ENCODE measurements at places on chromosomes 3 and 15. TPM values are rescaled to one million over a fixed set of nuclear protein-coding genes. Genes with fewer than 3 reads are reported as not detected.

DNA sequence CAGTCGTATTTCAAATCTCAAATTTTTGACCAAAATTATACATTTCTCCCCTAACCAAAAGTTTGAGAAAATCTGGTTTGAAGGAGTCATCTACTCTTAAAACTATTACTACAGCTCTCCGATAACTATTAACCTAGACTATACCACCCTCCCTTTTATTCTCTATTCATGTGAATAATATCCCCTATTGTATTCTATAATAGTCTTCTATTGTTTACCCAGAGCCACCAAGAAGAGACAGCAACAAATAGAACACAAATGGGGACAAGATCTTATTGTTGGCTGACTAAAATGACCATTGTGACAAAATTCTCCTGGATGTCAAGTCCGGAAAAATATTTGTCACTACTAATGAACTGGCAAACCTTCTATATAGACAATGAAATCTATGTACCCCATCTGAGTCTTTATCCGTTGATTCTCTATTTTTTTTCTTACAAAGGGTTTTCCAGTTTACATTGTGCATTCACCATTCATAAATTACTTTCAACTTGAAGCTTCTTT lies 618.0 kb downstream of the CADM2 start:
- no peak overlapping the region for H3K27ac ChIP-seq
- H3K4me3 ChIP-seq, result no peak overlapping the region
- H3K4me1 ChIP-seq, result no peaks in the 10 kb centered on the region
- DNase-seq, result no peak
- no peaks in the 10 kb centered on the region for H3K27me3 ChIP-seq
- H3K36me3 ChIP-seq, result no peaks in the 10 kb centered on the region

GRCh38 chr3:10344147-10344943 lies 23.4 kb upstream of the SEC13 start:
- H3K27ac ChIP-seq, result no peak overlapping the region
- H3K4me3 ChIP-seq, result no peak overlapping the region
- H3K4me1 ChIP-seq, result no peaks in the 10 kb centered on the region
- peak; percentile 45 for DNase-seq

DNA sequence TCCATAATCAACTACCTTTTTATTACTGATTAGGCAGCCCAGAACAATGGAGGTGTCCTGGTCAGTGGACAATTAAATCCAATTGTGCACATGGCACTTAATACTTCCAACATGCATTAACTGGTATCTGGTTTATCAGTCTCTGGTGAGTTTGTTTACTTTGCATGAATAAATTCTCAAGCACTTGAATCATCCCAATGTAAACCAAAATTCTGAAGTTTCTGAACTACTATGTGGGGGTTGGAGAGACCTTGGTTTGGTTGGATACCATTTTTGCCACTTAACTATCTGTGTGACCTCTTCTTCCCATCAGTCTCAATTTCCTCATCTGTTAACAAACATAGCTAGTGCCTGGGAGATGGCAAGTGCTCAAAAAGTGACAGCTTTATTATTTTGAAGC lies 70.5 kb upstream of the MAP4 start:
- no peak overlapping the region for H3K4me3 ChIP-seq
- H3K36me3 ChIP-seq, result peaks cover 3% of the 10 kb centered on the region
- peaks cover 2% of the 10 kb centered on the region for H3K4me1 ChIP-seq
- no peaks in the 10 kb centered on the region for H3K27me3 ChIP-seq
- peak overlapping the region; percentile 98 for H3K27ac ChIP-seq
- DNase-seq, result no peak

Gene LRRC49
- total RNA-seq, result 9.1 TPM

Gene ATP2B2
- 0.06 TPM for total RNA-seq

GRCh38 chr15:78034495-78035191 lies 42.9 kb downstream of the TBC1D2B start:
- no peaks in the 10 kb centered on the region for H3K27me3 ChIP-seq
- no peak overlapping the region for H3K27ac ChIP-seq
- peak; percentile 47 for DNase-seq
- H3K4me3 ChIP-seq, result no peak overlapping the region
- peaks cover 35% of the 10 kb centered on the region for H3K4me1 ChIP-seq

Gene C3orf49
- not detected for total RNA-seq

DNA sequence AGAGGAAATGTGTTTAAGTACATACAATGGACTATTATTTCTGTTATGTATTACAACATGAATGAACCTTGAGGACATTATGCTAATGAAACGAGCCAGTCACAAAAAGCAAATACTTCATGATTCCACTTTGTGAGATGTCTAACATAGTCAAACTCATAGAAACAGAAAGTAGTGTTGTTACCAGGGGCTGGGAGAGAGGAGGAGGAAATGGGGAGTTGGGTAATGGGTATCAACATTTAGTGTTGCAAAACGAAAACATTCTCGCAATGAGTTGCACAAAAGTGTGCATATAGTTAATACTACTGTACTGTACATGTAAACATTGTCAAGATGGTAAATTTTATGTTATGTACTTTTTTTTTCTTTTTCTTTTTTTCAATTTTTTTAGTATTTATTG lies 194.3 kb downstream of the IL5RA start:
- H3K36me3 ChIP-seq, result no peaks in the 10 kb centered on the region
- no peaks in the 10 kb centered on the region for H3K4me1 ChIP-seq
- no peak overlapping the region for H3K4me3 ChIP-seq
- no peak for DNase-seq
- no peak overlapping the region for H3K27ac ChIP-seq

- no peaks in the 10 kb centered on the region for H3K27me3 ChIP-seq
- no peaks in the 10 kb centered on the region for H3K36me3 ChIP-seq
- no peak overlapping the region for H3K4me3 ChIP-seq
- no peaks in the 10 kb centered on the region for H3K4me1 ChIP-seq
These were observed 55.5 kb downstream of the BTD start for GRCh38 chr3:15657016-15657415.

DNA sequence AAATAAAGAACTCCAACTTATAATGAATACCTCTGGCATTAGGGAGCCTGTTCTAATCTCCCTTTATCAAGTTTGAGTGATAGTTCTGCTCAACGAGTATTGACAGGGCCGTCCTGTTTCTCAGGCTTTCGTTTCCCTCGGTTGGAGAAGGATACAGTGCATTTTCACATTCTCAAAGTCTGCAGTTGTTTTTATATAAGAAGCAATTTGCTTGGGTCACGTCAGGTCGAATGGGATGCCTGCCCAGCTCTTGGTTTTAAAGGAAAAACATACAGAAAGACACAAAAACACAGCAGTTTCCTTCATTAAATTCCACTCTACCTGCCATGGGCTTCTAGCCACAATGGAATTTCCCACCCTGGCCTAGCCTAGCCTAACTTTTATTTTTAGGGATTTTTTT lies 366.3 kb downstream of the TIGIT start:
- no peaks in the 10 kb centered on the region for H3K27me3 ChIP-seq
- H3K36me3 ChIP-seq, result no peaks in the 10 kb centered on the region
- DNase-seq, result peak; percentile 86

GRCh38 chr15:100005715-100006114 lies 272.5 kb upstream of the LYSMD4 start:
- H3K4me1 ChIP-seq, result no peaks in the 10 kb centered on the region
- no peak overlapping the region for H3K4me3 ChIP-seq
- no peak overlapping the region for H3K27ac ChIP-seq
- H3K36me3 ChIP-seq, result no peaks in the 10 kb centered on the region

Gene ISL2
- not detected for total RNA-seq

DNA sequence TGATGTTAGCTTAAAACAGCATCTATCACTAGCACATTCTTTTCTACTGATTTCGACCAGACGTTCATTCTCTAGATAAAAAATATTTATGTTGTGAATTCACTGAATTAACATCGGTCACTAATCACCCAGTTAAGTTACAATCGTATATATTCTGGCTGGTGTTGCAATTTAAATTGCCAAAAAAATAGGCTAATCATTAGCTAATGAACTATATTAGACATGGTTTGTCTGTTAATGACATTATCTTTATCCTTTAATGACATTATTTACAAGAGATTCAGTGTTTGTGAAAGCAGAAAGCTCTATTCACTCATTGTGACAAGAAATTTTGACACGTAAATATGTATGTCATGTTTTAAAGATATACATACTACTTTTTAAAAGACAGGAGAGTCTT lies 6.7 kb downstream of the GHSR start:
- no peaks in the 10 kb centered on the region for H3K4me1 ChIP-seq
- H3K4me3 ChIP-seq, result no peak overlapping the region
- H3K27ac ChIP-seq, result no peak overlapping the region
- no peaks in the 10 kb centered on the region for H3K36me3 ChIP-seq
- no peaks in the 10 kb centered on the region for H3K27me3 ChIP-seq

Gene CIB2
- total RNA-seq, result 9.8 TPM

- H3K27ac ChIP-seq, result no peak overlapping the region
- H3K27me3 ChIP-seq, result no peaks in the 10 kb centered on the region
- H3K4me1 ChIP-seq, result peaks cover 32% of the 10 kb centered on the region
- DNase-seq, result peak; percentile 77
These were observed 73.6 kb downstream of the EEFSEC start for GRCh38 chr3:128226795-128227395.

Gene GOLGA8T
- 0.80 TPM for total RNA-seq

Gene CCRL2
- total RNA-seq, result 20.6 TPM

DNA sequence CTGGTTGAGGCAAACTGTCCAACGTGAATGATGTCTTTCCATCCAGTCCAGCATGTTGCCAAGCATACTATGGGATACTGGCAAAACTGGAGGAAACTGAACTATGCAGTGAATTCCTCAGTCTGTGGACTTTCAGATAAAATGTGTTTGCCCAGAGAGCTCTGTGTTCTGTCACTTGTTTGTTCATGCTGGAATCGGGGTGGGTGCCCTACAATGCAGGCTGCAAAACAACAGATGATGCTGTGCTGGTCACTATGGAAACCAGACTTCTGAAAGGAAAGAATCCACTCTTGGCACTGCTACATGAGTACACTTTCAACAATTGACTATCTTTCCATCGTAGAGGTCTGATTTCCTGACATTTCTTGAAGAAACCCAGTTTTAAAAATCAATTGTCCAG lies 272.5 kb upstream of the ARHGEF26 start:
- H3K36me3 ChIP-seq, result no peaks in the 10 kb centered on the region
- H3K4me3 ChIP-seq, result no peak overlapping the region
- no peaks in the 10 kb centered on the region for H3K27me3 ChIP-seq

DNA sequence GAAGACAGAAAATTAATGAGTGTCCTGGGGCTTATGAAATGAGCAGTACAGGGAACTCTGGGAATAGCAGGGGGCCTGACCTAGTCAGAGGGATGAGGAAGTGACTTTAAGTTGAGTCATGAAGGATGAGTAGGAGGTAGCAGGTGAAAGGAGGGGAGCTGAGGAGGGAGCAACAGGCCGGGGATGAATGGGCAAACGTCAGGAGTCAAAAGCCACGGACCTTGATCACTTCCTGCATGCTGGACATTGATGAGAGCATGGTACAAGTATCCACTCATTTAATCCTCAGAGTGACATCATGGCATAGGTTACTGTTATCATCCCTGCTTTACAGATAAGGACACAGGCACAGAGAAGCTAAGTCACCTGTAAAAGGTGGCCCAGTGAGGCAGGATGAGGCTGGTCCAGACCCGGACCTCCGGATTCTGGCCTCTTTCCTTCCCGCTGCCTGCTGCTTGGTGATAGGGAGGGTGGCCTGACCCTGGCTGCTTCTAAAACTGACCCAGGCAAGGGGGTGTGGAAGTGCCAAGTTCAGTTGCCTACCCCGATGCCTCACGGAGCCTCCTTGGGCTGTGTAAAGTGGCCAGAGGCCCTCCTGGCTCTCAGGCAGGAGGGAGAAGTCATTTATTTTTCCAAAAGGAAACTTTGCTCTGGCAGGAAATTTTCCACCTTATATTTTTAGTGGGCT lies 7.6 kb downstream of the CORO2B start:
- H3K4me3 ChIP-seq, result no peak overlapping the region
- H3K4me1 ChIP-seq, result peaks cover 34% of the 10 kb centered on the region
- no peak for DNase-seq
- no peaks in the 10 kb centered on the region for H3K27me3 ChIP-seq
- H3K36me3 ChIP-seq, result no peaks in the 10 kb centered on the region

Gene GOLGA6D
- total RNA-seq, result 0.12 TPM

Gene PODXL2
- 7.3 TPM for total RNA-seq

All from lung (tissue), 17 donors.